Left lung (tissue), 14 donors: ENCODE measurements at places on chromosomes 1 and 21.

DNA sequence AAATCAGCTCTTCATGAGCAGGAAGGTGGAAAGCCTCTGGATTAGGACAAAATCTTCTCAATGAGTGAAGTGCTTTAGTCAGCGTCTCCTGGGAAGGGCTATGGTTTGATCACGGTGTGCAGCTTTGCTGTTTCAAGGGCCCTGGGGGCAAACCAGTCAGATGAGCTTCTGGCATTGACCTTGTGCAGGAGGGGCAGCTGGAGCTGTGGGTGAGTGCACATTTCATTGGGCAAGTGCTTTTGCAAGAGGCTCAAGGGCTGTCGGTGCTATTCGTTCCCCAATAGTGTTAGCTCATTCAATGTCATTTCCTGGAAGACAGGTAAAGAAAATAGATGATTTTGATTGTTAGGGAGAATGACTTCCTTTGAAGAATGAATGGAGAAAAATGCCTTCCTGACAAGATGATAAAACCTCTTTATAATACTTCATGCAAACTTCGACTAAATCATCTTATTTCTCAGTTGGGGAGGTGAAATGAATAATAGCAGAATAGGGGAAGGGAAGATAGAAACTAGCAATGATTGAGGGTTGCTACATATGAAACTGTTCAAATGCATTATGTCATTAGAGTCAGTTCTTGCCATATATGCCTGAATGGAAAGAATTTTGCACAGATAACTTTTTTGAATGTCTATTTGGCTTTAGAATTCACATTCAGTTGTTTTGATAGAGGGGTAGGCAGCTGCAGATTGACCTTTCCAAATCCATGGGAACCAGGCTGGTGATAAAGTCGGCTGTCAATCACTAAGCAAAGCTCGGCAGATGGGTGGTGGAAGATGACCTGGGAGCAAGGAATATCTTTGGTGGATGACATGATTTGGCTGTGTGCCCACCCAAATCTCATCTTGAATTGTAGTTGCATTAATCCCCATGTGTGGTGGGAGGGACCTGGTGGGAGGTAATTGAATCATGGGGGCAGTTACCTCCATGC is 12.9 kb upstream of the DISC1 start:
- no peak for DNase-seq

GRCh38 chr21:43956670-43957035 is 55.5 kb upstream of the TRAPPC10 start:
- no peak for DNase-seq

- DNase-seq, result no peak
These were observed 1.9 kb upstream of the ZFYVE9 start for GRCh38 chr1:52139817-52140540.

GRCh38 chr1:83593073-83593472 is 405.9 kb downstream of the TTLL7 start:
- no peak for DNase-seq

GRCh38 chr1:46094471-46095005 is 37.9 kb downstream of the PIK3R3 start:
- DNase-seq, result no peak

GRCh38 chr1:238107322-238107721 is 216.6 kb upstream of the ZP4 start:
- no peak for DNase-seq

DNA sequence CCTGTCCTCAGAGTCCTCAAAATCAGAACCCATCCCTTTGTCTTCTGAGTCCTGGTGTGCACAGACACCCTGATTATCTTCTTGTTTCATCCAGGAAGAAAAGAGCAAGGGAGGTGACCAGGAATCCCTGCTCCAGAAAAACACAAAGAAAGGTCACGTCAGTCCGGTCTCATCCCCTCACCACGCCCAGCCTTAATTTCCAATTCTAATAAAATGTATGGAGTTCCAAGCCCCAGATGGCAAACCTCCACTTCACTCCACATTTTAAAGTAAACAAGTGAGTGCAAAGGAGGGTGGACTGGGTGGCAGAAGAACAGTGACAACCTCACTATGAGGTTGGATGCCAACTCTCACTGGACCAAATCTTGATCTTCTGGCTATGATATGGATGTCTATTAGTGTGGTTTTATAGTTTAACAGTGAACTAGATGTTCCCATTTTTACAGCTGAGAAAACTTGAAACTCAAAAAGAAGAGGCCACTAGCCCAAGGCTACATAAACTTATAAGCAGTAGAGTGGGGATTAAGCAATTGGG is 22.0 kb downstream of the ZNF697 start:
- DNase-seq, result no peak
